ENCODE measurements at places on chromosomes 13 and 19.

GRCh38 chr13:31964168-31964567 is 67.4 kb upstream of the FRY start:
- no peak for DNase-seq

GRCh38 chr13:112716461-112716820 is 26.6 kb downstream of the ATP11A start:
- no peak for DNase-seq

GRCh38 chr19:40241809-40242384 is 15.4 kb upstream of the CCNP start:
- no peak for DNase-seq

DNA sequence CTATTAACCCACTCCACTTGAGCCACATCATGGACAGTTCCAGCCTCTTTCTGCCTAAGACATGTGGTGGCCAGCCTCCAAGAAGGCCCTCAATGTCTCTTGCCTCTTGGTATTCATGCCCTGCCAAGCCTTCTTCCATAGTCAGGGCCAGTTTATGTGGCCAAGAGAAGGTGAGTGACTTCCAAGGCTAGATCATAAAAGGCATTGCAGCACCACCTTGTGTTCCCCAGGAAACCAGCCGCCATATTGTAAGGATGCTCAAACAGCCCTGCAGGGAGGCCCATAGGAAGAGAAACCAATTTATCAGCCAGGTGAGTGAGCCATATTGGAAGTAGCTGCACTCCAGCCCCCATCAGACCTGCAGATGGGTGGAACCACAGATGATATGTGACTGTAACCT is 12.3 kb upstream of the DNMT1 start:
- no peak for DNase-seq
